Endodermal cell (in vitro differentiated cells): ENCODE measurements at places on chromosomes 1 and 21. TPM values are rescaled to one million over a fixed set of nuclear protein-coding genes. Genes with fewer than 3 reads are reported as not detected.

Gene AUNIP
- 7.2 to 21.2 TPM (median 19.5 TPM) in 3 replicates for total RNA-seq

Gene LINGO4
- total RNA-seq = not detected in 2 replicates

Gene PARS2
- total RNA-seq = 8.5 and 9.1 TPM in 2 replicates

Gene CD1E
- not detected in 2 replicates for total RNA-seq

Gene RGS8
- 5.6 to 7.8 TPM (median 6.0 TPM) in 3 replicates for total RNA-seq

DNA sequence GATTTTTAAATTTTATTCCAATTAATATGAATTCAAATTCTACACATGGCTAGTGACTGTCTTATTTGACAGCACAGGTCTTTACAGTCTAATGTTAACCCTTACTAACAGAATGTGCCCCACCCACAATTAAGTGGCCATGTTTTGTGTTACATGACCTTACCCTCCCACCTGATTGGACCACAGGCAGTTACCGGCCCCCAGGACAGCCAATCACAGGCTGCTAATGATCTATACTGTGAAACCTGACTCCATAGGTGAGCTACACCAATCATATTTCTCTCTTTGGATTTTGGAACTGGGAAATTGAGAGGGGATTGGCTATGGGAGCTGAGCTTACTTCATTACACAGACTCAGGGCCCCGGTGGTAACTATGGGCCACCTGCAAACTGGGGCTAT lies 27.5 kb downstream of the ZP4 start:
- DNase-seq = peak; percentile 61
- H3K27ac ChIP-seq = no peak overlapping the region
- no peaks in the 10 kb centered on the region for H3K36me3 ChIP-seq
- no peak overlapping the region for H3K4me3 ChIP-seq

- peak; percentile 90 for DNase-seq
- peaks cover 22% of the 10 kb centered on the region for H3K36me3 ChIP-seq
- H3K27ac ChIP-seq = peak overlapping the region; percentile 4
- peaks cover 8% of the 10 kb centered on the region for H3K4me1 ChIP-seq
Observed at GRCh38 chr1:152034654-152035538, 1.9 kb downstream of the S100A11 start.

DNA sequence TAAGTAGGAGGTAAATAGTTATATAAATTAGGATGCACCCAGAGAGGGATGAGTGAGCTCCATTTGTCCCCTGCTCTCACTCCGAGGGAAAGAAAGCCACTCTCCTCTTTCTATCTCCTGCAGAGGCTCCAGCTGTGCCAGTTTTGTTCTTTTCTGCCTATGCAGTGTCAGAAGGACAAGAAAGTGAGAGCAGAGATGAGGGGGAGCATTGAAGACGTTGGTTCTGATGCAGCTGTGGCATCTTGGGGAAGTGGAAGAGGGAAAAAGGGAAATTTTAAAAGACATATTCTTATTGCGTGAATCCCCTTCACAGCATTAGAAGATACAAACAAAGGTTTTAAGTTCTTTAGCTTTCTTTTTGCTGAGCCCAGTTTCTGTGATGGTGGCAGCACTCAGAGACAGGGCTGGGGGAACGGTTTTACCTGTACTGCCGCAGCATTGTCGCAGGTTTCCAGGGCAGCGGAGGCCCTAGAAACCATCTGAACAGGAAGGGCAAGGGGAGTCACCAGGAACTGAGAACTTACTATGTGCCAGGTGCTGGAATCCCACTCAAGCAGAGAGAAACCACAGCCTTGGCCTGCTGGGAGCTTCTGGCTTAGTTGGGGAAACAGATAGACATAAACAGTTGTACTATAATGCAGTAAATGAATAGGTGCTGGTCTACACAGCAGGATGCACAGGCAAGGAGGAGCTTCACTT lies 44.9 kb upstream of the USP24 start:
- no peaks in the 10 kb centered on the region for H3K36me3 ChIP-seq
- H3K4me1 ChIP-seq = peaks cover 11% of the 10 kb centered on the region
- no peak overlapping the region for H3K4me3 ChIP-seq

DNA sequence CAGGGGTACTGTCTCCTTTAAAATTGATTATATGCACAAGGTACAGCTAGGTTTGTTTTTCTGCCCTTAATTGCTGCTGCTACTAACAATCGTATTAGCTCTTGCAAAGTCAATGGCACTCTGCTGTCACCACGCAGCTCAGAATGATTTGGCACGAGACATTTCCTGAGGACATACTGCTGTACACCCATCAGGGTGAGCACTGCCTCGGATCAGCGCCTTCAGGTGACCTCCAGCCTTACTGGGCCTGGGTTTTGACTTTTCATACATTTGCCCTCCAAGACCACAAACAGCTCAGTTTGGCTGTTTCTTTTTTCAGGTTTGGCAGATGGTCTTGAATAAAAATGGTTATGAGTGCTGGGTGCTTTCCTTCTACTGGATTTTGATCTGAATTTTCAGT lies 110.9 kb downstream of the NTPCR start:
- H3K36me3 ChIP-seq = peaks cover 1% of the 10 kb centered on the region
- DNase-seq = no peak
- H3K27me3 ChIP-seq = no peaks in the 10 kb centered on the region
- peaks cover 9% of the 10 kb centered on the region for H3K4me1 ChIP-seq
- no peak overlapping the region for H3K4me3 ChIP-seq

DNA sequence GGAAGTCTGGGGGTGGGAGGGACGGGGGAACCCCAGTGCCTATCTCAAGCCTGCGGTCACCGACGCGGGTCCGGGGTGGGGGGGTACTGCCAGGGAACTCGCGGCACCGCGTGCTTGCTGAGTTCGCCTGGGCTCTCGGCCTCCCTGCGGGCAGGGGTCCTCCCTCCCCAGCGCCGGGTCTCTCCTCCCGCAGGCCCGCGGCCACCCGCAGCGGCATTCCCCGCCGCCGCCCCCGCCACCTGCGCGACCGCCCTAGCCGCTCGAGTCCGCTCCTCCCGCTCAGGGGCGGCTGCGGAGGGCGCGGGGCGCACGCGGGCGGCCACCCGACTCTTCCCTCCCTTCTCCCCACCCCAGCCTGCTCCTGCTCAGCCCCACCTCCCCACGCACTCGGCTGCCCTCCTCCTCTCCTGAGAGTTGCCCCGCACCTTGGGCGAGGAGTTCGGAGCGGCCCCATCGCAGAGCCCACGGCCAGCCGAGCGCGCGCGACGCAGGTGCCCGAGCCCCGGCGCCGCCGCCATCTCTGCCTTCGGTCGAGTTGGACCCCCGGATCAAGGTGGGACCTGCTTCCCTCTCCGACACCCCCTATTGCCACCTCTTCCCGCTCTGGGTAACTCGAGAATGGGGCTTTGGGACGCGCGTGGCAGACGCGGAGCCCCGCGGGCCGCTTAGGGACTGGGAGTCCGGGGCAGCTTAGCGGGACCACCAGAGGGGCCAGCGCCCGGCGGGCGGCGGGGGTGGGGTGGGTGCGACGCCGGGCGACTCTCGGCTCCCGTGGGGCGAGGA lies 105.0 kb downstream of the LEPR start:
- no peaks in the 10 kb centered on the region for H3K36me3 ChIP-seq
- no peaks in the 10 kb centered on the region for H3K4me1 ChIP-seq
- DNase-seq = peak; percentile 64
- H3K27ac ChIP-seq = no peak overlapping the region
- peaks cover 49% of the 10 kb centered on the region for H3K27me3 ChIP-seq

GRCh38 chr1:229076195-229076594 lies 194.7 kb upstream of the RAB4A start:
- H3K27me3 ChIP-seq = no peaks in the 10 kb centered on the region
- DNase-seq = no peak
- no peak overlapping the region for H3K27ac ChIP-seq
- no peaks in the 10 kb centered on the region for H3K36me3 ChIP-seq
- no peaks in the 10 kb centered on the region for H3K4me1 ChIP-seq

DNA sequence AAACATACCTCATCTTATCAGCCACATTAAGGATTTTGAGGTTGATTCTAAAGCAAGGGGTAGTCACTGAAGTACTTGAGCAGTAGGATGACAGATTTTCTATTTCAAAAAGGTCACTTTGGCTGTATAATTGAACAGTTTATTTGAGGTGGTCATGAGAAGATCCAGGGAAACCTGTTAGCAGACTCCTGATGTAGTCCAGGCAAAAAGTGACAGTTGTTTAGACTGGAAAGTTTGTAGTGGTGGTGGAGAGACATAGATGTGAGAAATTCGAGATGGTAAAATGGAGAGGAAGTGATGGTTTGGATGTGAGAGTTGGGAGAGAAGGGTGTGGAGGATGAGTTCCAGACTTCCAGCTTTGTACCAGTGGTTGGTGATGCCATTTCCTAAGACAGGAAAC lies 7.5 kb downstream of the FAM163A start:
- peaks cover 40% of the 10 kb centered on the region for H3K27me3 ChIP-seq
- DNase-seq = no peak
- no peaks in the 10 kb centered on the region for H3K4me1 ChIP-seq
- no peak overlapping the region for H3K27ac ChIP-seq

- no peaks in the 10 kb centered on the region for H3K4me1 ChIP-seq
- no peaks in the 10 kb centered on the region for H3K36me3 ChIP-seq
- no peak overlapping the region for H3K27ac ChIP-seq
- H3K4me3 ChIP-seq = no peak overlapping the region
- H3K27me3 ChIP-seq = no peaks in the 10 kb centered on the region
Observed at GRCh38 chr1:96238426-96238825, 483.2 kb upstream of the PTBP2 start.

DNA sequence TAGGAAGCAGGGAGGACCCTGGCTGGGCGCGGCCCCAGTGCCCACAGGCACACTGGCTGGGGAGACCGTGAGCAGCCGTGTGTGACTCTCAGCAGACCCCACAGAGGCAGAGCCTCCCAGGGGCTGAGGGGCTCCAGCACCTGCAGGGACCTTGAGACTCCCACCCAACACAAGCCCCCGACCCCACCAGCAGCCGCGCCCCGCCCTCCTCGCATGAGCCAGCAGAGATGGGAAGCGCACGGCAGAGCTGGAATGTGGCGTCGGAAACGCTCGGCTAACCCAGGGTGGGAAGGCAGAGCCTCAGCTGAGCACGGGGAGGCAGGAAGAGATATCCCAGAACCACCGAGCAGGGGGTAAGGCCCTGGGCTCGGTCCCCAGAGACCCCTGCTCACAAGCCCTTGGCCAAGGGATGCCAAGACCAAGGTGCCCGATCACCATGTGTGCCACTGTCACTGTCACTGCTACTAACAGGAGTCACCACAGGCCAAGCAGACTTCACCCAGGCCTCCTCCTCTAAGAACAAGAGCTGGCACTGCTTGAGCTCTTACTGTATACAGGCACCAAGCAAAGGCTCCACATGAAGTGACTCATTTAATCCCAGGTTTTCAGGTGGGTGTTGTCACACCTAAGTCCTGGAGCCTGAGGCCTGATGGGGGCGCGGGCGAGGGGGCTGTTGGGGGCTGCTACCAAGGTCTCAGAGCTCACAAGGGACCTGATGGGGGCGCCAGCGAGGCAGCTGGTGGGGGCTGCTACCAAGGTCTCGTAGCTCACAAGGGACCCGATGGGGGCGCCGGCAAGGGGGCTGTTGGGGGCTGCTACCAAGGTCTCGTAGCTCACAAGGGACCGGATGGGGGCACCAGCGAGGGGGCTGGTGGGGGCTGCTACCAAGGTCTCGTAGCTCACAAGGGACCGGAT lies 20.1 kb downstream of the MEGF6 start:
- H3K4me3 ChIP-seq = no peak overlapping the region
- no peaks in the 10 kb centered on the region for H3K27me3 ChIP-seq
- DNase-seq = peak; percentile 79
- no peaks in the 10 kb centered on the region for H3K4me1 ChIP-seq
- peak overlapping the region; percentile 70 for H3K27ac ChIP-seq
- H3K36me3 ChIP-seq = no peaks in the 10 kb centered on the region

DNA sequence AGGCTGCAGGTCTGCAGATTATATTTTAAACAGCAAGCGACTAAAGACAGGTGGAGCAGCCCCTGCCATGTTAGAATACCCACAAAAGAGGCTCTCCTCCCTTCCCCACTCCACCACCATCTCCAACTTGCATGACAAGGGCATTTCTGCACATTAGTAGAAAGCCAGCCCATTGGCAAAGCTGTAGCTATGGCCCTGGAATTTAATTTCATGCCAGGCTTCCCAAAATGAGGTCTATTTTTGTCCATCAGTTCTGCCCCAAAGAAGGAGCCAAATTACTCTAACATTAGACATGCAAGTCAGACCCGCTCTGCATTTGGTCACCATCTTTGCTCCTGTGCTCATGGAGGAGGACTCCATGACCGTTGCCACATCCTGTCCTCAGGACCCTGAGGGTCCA lies 115.2 kb downstream of the LAMC2 start:
- H3K27ac ChIP-seq = no peak overlapping the region
- H3K36me3 ChIP-seq = no peaks in the 10 kb centered on the region
- H3K27me3 ChIP-seq = no peaks in the 10 kb centered on the region

DNA sequence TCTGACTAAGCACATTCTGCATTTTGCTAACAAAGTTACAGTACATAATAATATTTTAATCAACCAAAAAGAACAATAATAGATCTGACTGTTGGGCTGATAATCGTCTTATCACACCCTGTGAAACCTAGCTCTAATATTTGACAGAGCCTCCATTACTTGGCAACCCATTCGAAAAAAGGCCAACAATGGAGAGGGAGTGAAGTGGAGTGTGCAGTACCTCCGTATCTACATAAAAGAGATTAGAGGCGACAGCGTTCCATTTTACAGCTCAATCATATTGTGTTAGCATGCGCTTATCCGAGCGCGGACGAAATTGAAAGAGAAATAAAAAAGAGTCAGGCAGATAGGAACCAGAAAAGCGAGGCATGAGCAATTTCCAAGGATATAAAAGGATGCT lies 137.3 kb upstream of the USH2A start:
- H3K4me1 ChIP-seq = no peaks in the 10 kb centered on the region
- H3K27ac ChIP-seq = no peak overlapping the region
- H3K27me3 ChIP-seq = no peaks in the 10 kb centered on the region
- no peak overlapping the region for H3K4me3 ChIP-seq

- no peak for DNase-seq
- H3K4me3 ChIP-seq = no peak overlapping the region
Observed at GRCh38 chr1:241816008-241816407, 32.0 kb upstream of the EXO1 start.

- H3K36me3 ChIP-seq = peaks cover 3% of the 10 kb centered on the region
- no peak overlapping the region for H3K27ac ChIP-seq
- no peak overlapping the region for H3K4me3 ChIP-seq
- peak; percentile 73 for DNase-seq
- H3K4me1 ChIP-seq = peaks cover 23% of the 10 kb centered on the region
- H3K27me3 ChIP-seq = no peaks in the 10 kb centered on the region
Observed at GRCh38 chr1:154614247-154614646, 6.3 kb upstream of the ADAR start.

DNA sequence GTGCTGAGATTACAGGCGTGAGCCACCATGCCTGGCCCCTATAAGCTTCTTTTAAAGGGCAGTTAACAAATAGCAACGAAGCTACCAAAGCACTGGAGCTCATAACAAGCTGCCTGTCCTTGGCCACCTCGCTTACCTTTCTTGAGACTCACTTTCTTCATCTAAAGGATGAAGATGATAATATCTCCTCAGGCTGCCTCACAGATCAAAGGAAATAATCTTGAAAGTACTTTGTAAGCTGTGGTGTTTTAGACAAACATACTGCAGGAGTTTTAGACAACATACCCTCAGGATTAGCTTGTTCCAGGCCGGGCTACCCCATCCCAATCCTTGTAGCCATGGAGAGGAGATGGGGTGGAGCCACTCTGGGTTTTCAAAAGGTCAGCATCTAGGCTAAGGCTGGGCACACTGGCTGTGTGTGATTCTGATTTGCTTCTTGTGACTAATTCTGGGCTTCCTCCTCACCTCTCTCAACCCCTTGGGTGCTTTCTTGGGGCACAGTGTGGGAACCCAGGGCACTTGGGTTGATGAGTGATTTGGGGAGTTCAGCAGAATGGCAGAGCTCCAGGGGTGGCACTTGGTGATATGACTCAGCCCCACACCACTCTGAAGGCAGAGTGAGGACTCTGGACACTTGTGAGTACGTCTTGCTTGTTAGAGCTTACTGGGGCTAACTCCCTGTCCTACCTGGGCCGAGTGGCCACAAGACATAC lies 5.2 kb downstream of the GPR25 start:
- H3K27me3 ChIP-seq = no peaks in the 10 kb centered on the region
- H3K27ac ChIP-seq = no peak overlapping the region
- H3K4me3 ChIP-seq = no peak overlapping the region
- H3K36me3 ChIP-seq = no peaks in the 10 kb centered on the region
